ENCODE measurements at places on chromosomes 2 and 18.

DNA sequence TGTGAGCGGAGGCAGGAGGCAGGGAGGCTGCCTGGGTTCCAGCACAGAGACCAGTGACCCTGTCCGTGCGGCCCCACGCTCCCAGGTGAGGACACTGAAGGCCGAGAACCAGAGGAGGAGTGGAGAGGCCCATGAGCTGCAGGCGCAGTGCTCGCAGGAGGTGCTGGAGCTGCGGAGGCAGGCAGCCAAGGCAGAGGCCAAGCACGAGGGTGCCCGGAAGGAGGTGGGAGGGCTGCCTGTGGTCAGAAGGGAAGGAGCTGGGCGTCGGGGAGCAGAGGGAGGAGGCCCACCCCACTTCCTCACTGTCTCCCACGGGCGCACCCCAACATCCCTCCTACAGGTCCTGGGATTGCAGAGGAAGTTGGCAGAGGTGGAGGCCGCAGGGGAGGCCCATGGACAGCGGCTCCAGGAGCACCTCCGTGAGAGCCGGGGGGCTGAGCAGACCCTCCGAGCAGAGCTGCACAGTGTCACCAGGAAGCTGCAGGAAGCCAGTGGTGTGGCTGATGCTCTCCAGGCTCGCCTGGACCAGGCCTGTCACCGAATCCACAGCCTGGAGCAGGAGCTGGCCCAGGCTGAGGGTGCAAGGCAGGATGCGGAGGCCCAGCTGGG lies 33.0 kb upstream of the SNED1 start:
- DNase-seq = no peak

DNA sequence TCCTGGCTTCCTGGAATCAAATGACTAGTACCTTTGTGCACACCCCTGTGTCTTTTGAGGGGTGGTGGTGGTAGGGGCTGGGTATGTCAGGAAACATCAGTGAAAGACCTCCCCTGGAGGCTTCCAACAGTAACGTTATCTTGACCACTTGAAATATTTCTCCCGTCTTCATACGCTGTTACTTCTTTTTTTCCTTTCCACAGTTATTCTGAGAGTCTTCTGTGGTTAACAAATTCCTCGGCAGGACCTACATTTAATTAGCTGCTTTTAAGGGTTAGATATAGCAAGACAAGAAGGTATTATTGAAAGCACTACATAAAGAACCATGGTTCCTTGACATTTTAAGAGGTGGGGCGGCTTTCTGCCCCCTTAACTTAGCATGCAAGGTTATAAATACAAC lies 34.6 kb downstream of the UGP2 start:
- DNase-seq = no peak

DNA sequence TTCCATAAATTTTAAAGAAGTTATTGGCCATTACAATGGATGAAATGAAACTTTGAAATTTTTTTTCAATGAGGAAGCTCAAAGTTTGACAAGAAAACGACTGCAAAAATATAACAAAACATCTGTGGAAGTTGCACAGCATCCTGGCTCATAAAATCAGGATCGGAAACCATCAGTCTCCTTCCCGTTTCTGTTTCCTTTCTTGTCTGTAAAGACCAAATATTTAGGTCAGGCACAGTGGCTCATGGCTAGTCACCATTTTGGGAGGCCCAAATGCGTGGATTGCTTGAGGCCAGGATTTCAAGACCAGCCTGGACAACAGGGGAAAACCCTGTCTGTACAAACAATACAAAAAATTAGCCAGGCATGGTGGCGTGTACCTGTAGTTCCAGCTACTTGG lies 27.6 kb upstream of the SSB start:
- no peak for DNase-seq

- no peak for DNase-seq
These were observed 30.0 kb upstream of the ITGAV start for GRCh38 chr2:186559848-186560247.

DNA sequence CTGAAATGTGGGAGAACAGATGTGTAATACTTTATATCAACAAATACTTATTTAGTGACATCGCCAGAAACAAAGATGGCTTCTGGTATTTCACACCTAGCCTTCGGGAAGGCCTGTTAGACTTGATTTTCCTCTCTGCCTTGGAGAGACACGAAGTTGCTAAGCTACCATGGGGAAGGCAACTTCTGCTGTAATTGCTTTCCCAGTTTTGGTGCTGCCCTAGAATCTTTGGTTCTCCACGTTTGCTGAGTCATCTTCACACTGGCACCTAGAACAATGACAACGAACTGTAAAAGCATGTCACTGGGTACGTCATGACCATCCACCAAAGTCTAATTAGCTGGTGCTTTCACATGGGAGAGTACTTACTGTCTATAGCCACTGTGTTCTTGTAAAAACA lies 58.7 kb upstream of the ACTR3 start:
- no peak for DNase-seq

DNA sequence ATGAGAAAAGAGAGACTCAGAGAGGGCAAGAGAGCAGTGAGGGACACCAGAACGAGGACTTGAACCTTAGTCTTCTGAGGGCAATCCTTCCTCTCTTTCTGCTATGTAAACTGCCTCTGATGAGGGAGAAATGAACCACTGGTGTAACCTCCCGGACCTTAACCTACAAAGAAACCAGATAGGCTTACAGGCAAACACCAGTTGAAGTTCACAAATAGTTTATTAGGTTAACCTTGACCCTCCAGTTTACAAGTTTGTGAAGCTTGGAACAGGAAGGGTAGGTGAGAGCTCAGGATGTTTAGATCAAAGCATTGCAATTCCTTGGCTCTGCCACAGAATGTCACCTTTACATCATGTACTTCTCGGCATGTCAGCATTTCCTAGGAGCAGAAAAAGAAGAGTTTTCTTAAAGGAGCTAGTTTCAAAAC lies 486.4 kb upstream of the SPRED2 start:
- no peak for DNase-seq

DNA sequence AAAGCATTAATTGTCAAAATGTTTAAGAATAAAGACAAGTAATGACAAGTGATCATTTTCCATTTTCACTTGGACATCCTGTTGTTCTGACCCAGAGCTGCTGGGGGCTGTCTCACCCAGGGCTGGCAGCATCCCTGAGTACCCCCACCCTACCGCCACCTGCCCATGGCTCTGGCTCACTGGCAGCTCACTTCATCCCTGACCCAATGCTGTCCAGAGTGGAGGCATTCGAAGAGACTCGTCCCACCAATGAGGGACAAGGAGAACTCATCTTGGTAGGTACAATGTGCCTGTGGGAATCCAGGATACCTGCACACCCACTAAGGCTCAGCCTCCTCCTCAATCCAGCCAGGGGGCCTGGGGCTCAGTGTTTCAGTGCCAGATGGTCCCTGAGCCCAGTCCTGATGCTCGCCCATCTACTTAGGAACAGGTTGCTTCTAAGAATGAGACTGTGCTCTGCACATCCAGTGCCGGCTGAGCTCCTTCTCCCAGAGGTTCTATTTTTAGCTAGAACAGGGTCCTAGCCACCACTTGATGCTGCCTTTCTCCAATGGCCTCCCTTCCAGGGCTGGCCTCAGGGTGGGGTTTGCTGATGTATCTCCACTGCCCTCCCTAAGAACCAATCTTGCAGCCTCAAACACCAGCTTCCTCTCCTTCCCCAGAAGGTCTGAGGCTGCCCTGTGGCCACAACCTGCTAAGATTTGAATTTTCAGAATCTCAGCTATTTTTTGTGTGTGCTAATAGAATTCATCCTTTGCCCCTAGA lies 53.7 kb downstream of the ADD2 start:
- DNase-seq = no peak

DNA sequence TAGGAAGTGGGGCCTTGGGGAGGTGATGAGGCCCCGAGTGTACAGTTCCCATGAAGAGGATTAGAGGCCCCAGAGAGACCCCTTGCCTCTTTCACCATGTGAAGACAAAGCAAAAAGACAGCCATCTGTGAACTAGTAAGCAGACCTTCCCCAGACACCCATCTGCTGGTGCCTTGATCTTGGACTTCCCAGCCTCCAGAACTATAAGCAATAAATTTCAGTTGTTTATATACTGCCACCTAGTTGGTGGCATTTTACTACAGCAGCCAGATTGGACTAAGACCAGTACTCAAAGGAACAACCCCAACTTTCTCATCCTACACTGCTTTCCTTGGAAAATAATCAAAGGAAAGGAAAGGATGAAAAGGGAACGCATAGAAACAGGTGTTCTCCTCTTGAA lies 27.9 kb upstream of the CREG2 start:
- DNase-seq = no peak

GRCh38 chr2:209556354-209556961 lies 132.6 kb downstream of the MAP2 start:
- DNase-seq = no peak

DNA sequence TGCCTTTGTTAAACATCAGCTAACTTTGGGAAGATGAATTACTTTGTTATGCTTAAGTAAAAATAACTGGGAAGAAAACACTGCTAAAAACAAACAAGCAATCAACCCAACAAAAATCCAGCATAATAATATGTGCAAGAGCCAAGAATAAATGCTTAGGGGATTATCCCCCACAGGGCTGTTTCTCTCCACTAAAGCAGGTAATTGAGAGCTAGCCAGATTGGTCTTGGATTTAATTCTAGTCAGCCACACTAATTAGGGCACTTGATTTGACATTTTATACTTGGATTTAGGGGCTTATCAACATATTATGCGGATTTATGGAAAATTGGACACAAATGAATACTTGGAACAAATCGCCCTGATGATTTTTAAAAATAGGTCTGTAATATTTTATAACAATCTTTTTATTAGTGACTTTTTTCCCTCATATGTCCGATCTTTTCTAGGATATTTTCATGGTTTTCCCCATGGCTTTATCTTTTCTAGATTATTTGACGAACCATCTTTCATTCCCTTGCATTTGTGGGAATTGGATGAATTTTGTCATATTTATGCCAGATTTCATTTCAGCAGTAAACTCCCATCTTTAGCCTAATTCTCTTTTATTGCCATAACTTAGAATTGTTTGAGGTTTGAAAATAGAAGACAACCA lies 199.1 kb upstream of the NXPH2 start:
- DNase-seq = no peak

DNA sequence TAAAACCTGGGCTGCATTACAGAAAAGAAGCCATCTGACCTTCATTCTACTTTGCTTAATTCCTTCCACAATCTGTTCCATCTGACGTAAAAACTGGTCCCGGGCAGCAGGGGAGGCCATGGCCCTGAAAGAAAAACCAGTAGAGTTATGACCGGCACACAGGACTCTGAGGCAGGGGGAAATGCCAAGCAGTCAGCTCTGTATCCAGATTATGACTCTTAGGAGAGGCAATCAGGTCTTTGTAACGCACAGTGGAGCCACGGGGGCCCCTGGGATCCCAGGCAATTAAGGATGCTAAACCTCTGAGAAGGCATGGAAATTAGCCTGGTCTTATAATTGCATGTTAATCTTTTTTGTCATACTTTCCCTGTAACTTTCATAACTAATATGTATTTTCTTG lies 78.4 kb downstream of the CCDC93 start:
- no peak for DNase-seq

DNA sequence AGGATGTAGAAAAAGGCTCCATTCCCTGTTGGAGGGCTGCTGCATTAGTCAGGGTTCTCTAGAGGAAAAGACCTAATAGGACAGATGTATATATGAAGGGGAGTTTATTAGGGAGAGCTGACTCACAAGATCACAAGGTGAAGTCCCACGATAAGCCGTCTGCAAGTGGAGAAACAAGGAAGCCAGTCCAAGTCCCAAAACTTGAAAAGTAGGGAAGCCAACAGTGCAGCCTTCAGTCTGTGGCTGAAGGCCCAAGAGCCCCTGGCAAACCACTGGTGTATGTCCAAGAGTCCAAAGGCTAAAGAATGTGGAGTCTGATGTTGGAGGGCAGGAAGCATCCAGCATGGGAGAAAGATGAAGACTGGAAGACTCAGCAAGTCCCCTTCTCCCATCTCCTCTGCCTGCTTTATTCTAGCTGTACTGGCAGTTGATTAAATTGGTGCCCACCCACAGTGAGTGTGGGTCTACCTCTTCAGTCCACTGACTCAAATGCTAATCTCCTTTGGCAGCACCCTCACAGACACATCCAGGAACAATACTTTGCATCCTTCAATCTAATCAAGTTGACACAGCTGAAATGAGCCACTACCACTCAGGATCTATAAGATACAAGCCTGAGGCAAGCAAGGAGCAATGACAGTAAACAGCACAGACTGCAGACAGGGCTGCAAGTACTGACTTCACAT lies 30.0 kb upstream of the ATG16L1 start:
- no peak for DNase-seq

DNA sequence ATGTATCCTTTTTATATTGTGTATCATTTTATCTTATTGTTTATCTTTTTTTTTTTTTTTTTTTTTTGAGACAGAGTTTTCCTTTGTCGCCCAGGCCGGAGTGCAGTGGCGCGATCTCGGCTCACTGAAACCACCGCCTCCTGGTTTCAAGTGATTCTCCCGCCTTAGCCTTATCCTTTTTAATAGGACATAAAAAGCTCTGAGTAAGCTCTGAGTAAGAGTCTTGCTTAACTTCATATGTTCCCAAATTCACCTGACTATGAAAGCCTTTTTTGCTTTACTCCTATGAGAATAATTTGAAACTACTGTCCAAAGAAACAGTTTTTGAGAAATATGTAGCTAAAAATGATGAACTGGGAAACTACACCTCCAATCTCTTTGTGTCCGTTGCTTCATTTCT lies 525.5 kb downstream of the IRS1 start:
- no peak for DNase-seq

GRCh38 chr2:60104514-60105505 lies 448.6 kb downstream of the BCL11A start:
- DNase-seq = no peak

DNA sequence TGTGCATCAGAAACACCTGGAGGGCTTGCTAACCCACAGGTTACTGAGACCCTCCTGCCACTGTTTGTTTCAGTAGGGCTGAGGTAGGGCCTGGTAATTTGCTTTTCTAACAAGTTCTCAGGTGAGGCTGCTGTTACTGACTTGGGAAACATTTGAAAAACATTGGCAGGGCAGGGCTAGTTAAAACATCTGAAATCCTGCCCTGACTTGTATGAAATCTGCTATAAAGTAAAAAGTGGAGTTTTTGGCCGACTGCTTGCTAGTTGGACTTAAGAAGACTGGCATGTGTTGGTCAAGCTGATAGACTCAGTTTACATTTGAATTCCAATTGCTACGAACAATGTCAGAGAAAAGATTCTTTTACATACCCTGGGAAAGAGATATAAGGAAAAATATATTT lies 111.6 kb upstream of the DLX2 start:
- DNase-seq = no peak

DNA sequence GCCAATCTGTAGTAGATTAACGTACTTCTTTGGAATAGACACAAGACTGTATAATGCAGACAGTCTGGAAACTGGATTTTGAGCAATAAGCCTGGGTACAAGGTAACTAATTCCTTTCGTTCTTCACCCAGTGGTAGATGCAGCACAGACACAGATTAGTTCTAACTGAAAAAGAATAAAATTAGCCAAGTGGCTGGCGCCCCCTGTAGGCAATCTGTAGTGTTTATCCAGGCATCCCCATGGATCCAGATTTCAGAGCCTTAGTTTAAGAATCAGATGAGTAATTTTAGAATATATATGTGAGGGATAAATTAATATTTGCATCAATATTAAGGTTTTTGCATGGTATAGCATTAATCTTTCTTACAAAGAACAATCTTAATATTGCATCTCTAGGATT lies 563.9 kb downstream of the DCC start:
- no peak for DNase-seq

- no peak for DNase-seq
These were observed 247.5 kb upstream of the LRATD1 start for GRCh38 chr2:14385043-14385442.
